ENCODE measurements at places on chromosomes 2 and 18.

GRCh38 chr2:98240786-98241398, 105.4 kb upstream of the CNGA3 start:
- DNase-seq = no peak

- DNase-seq = no peak
Measured at GRCh38 chr2:3470856-3471737, 48.2 kb downstream of the ADI1 start.

GRCh38 chr18:49100226-49100968, 149.6 kb upstream of the SMAD7 start:
- DNase-seq = no peak

GRCh38 chr18:33716061-33716683, 138.2 kb downstream of the ASXL3 start:
- no peak for DNase-seq

GRCh38 chr2:226911932-226912331, 76.1 kb downstream of the RHBDD1 start:
- DNase-seq = no peak

DNA sequence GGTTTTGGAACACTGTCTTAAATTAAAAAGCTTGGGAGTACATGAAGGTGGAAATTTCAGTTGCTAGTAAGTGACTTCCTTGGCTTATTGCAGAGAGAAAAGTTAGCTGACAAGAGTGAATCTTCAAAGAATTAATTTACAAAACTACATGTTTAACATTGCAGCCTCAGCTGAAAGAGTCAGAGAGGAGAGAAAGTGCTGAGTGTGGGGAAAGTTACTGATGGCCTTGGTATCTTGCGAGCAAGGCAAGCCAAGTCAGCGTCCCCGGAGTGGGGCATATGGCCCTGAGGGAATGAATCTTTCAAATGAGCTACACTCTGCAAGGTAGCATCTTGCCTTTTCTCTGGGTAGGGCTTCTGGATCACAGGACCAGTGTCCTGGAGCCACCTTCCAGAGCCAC, 131.3 kb downstream of the LPIN1 start:
- no peak for DNase-seq

DNA sequence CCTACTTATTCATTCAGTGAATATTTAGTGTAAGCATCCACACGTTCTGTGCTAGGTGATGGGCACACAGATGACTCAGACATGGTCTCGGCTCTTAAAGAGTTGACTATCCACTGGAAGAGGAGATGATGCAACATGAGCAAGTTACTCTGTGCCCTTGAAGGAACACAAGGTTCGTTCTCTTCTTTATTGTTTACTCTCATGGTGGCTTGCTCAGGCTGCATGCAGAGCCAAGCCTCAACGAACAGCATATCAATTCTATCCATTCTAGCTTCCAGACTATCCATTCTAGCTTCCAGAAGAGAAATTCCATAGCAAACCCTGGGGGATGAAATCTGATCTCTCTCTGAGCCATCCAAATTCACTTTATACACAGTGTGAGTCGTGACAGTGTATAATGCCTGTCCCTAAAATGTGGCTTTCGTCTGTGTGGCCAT, 68.1 kb upstream of the CTAGE1 start:
- no peak for DNase-seq

DNA sequence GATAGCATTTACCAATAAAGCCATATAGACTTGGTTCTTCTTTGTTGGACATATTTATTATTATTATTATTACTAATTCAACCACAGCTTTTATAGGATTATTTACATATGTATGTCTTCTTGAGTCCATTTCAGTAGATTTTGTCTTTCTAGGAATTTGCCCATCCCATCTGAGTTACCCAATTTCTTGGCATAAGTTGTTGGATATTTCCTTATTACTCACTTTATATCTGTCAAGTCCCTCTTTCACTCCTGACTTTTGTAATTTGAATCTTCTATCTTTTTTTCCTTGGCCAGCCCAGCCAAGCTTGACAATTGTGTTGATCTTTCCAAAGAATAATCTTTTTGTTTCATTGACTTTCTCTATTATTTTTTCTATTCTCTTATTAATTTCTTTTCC, 543.7 kb downstream of the SUCLG1 start:
- no peak for DNase-seq

GRCh38 chr2:18272148-18272494, 288.3 kb downstream of the RDH14 start:
- DNase-seq = no peak

- DNase-seq = no peak
Measured at GRCh38 chr2:203623096-203623495, 83.3 kb upstream of the CD28 start.

- no peak for DNase-seq
Measured at GRCh38 chr2:237919593-237919992, 47.2 kb upstream of the UBE2F start.

GRCh38 chr2:172836827-172837226, 101.2 kb downstream of the RAPGEF4 start:
- DNase-seq = no peak

GRCh38 chr2:76812156-76812555, 710.0 kb downstream of the LRRTM4 start:
- no peak for DNase-seq

DNA sequence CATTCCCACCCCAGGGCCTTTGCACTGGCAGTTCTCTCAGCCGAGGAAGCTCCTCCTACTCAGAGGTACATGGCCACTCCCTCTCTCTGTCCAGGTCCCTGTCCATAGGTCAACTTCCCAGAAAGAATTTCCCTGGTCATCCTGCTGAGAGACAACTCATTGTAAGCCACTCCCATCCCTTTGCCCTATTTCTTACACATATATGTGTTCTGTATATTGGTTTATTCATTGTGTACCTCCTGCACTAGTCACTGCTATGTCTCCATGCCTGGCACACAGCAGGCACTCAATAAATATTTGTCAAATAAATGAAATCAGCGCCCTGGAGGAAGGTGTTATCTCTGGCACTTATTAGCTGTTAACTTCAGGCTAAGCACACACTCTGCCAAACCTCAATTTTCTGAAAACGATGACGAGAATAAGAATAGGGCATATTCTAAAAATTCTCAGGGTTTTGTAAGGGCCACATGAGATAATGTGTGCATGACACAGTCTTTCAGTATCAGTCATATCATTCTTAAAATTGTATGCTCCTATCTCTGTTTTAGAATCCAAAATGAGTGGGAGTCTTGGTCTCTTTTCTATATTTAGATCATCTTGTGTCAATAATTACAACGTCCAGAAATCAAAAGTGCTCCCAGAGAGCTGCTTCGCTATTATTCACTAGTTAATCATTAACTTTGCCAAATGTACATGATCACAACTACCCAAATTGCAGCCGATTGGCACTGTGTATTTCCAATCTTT, 198.0 kb downstream of the ALK start:
- no peak for DNase-seq

DNA sequence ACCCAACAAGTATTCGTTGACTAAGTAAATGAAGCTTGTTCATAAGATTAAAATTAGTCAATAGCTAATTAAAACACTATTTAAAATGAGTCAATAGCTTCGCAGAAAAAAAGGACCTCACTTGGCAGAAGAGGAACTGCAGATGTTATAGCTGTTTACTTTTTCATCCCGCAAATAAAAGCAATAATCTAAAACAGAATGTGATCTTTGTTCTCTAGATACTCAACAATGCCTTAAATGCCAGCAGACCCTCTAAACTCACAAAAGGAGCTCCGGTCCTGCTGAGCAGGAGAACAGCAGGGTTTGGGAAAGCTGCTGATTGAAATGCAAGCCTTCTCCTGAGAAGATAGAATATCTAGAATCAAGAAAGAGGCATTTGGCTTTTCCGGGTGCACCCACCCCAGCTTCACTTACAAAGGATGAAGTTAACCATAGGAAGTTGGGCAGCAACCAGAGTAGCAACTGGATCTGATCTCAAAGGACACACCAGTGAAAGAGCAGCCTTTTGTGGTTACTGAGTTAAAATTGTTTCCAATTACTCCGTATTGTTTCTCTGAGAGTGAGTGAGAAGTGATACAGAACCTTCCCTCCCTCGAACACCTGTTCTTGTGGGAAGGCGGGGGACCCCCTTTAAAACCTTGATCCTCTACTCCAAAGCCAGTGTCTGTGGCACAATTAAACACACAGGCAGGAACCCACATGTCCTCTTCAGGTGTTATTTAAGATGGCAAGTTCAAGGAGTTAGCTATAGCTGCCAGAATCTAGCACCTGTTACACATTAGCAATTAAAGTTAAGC, 6.8 kb downstream of the CCBE1 start:
- DNase-seq = no peak

GRCh38 chr2:136251197-136251884, 133.4 kb upstream of the CXCR4 start:
- no peak for DNase-seq
